Stimulated activated CD8-positive, alpha-beta memory T cell treated with anti-CD3 and anti-CD28 coated beads, Interleukin-2, amount 100 ng/mL, for 1 hour (primary cell): ENCODE measurements at places on chromosomes 12 and 14.
A peak's percentile ranks its signal among the peaks of the same experiment; 100 is the strongest.

- no peak for DNase-seq
Observed at GRCh38 chr14:59931237-59931636, 11.3 kb downstream of the LRRC9 start.

- peak; percentile 23 for DNase-seq
Observed at GRCh38 chr12:47360771-47361388, 281.1 kb upstream of the AMIGO2 start.

DNA sequence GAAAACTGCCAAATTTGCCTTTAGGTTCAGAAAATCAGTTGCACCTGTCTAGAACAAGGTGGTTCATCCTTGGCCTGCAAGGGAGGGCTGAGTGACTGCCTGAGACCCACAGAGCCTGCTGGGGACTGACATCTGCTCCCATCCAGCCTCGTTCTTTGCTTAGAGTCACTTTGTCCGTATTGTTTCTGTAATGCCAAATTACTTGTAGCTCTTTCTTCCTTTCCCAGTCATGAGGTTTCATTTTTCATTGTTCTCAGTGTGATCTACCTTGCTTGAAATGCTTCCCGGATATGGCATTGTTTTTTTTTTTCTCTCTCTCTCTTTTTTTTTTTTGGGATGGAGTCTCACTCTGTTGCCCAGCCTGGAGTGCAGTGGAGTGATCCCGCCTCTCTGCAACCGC is 21.3 kb downstream of the TSPAN9 start:
- DNase-seq, result no peak

- no peak for DNase-seq
Observed at GRCh38 chr12:130860311-130860710, 11.6 kb upstream of the RAN start.
